ENCODE measurements at places on chromosomes 5 and 9. TPM values are rescaled to one million over a fixed set of nuclear protein-coding genes. Genes with fewer than 3 reads are reported as not detected.

Gene ZDHHC21
- total RNA-seq: 2.1 TPM

Gene PCDHB13
- total RNA-seq: 0.06 TPM

Gene SLC25A2
- not detected for total RNA-seq

Gene ZDHHC12
- total RNA-seq: 64.0 TPM

Gene NAIF1
- total RNA-seq: 8.2 TPM
